ENCODE measurements at places on chromosomes 7 and 10. TPM values are rescaled to one million over a fixed set of nuclear protein-coding genes. Genes with fewer than 3 reads are reported as not detected.

ANKRD7 gene
- 0.64 TPM for total RNA-seq

MMP21 gene
- total RNA-seq, result not detected

PKD2L1 gene
- not detected for total RNA-seq

CYP2C19 gene
- total RNA-seq, result not detected

CHST12 gene
- total RNA-seq, result 2.4 TPM

CHRM2 gene
- total RNA-seq, result not detected

SPDYE16 gene
- not detected for total RNA-seq

PMPCB gene
- total RNA-seq, result 105 TPM

DNA sequence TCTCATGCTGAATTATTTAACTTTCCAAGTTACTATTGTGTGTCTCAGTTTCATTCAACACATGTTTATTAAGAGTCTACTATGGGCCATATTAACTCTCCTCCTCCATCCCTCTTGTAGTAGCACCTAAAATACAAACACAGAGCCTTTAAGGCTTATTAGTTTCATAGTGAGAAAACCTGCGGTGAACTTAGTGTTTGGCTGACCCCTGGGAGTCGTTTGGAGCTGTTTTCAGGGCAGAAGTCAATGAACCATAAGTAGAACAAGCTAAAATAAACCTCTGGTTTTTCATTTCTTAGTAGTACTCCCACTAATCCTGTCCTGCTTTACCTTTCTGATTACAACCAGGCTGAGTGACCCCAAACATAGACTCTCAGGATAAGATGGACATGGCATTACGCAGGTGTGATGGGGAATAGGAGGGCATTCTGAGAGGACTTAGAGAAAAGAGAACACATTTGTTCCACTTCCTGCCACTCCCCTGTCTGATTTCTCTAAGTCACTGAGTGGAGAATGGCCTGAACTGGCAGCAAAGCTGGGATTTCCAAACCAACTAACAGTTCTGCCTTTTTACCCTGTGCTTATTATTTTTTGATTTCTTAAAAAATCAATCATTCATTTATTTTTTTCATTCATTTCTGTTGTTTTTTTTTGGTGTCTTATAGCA lies 74.5 kb downstream of the LRMDA start:
- DNase-seq, result no peak

- no peak for DNase-seq
Observed at GRCh38 chr7:2037808-2038522, 194.8 kb downstream of the MAD1L1 start.

DNA sequence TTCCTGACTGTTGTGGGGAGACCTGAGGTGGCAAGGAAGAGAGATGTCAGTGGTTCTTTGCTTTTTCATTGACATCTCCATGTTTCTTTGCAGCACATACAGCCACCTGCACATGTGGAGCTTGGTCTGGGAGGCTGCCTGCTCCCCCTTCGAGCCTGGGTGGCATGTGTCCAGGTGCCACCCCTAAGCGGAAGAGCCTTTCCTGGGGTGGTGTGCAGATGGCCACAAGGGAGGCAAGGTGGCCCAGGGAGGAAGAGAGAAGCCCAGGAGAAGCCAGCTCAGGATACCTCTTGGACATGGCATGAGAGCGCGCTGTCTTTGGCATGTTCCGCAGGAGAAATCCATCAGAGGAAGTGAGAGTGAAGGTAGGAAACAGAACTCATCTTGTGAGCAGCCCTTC lies 105.9 kb upstream of the NPTX2 start:
- no peak for DNase-seq

GRCh38 chr7:12633582-12633981 lies 53.9 kb upstream of the ARL4A start:
- no peak for DNase-seq

DNA sequence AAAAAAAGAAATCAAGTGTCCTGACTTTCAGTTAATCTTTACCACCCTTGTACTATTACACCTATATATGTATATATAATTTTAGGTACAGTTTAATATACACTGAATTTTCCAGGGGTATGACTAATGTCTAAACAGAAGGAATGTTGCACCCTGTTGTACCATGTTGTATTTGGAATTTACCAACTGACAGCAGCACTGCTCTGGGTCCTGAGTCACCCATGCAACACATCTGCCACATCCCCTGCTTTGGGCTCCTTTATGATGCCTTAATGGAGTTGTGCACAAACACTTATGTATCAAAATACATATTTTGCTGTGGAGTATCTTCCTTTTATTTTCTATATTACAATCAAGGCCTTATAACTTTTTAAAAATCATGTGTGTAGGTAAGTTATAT lies 21.2 kb downstream of the YAE1 start:
- DNase-seq, result no peak

DNA sequence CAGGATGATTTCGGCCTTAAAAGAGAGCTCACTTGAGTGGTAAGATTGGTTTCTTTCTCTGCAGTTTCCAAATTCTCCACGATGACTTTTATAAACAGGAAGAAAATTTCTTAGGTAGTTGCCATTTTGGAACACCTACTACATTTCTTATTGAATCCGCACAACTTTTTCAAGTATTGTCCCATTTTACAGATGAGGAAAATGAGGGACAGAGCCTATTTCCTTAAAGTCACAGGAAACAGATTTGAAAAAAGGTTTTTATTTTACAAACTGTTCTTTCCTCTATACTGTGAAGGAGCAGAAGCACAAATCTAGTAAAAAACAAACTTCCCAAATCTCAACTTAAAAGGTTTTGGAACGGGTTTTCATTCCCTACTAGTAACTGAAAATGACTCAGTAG lies 2.7 kb downstream of the YWHAG start:
- no peak for DNase-seq

- DNase-seq, result no peak
Observed at GRCh38 chr7:41538810-41539724, 163.8 kb downstream of the INHBA start.

DNA sequence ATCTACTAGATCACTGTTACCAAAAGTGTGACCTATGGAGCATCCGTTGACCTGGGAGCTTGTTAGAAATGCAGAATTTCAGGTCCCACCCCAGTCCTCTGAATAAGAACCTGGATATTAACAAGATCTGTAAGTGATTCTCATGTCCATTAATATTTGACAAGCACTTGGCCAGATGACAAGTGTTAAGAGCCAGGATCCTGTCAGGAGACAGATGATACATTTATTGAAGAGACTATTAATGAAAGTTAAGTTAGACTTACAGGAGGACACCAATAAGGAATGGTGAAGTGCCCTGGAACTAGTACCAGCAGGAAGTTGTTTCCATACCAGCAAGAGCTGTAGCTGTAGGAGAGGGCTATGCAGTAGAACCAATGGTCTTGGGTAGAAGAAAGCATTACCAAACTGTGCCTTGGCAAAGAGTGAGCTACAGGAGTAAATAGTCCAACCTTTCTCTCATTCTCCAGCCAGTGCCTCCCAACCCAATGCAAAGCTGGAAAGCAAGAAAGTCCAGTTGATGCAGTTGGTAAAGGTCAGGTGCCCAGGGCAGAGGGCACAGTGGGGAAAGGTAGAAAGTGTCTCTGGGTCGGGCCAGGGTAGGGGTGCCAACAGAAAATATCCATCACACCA lies 35.3 kb upstream of the ADD3 start:
- no peak for DNase-seq

GRCh38 chr10:111511751-111512150 lies 434.9 kb downstream of the ADRA2A start:
- DNase-seq, result no peak

DNA sequence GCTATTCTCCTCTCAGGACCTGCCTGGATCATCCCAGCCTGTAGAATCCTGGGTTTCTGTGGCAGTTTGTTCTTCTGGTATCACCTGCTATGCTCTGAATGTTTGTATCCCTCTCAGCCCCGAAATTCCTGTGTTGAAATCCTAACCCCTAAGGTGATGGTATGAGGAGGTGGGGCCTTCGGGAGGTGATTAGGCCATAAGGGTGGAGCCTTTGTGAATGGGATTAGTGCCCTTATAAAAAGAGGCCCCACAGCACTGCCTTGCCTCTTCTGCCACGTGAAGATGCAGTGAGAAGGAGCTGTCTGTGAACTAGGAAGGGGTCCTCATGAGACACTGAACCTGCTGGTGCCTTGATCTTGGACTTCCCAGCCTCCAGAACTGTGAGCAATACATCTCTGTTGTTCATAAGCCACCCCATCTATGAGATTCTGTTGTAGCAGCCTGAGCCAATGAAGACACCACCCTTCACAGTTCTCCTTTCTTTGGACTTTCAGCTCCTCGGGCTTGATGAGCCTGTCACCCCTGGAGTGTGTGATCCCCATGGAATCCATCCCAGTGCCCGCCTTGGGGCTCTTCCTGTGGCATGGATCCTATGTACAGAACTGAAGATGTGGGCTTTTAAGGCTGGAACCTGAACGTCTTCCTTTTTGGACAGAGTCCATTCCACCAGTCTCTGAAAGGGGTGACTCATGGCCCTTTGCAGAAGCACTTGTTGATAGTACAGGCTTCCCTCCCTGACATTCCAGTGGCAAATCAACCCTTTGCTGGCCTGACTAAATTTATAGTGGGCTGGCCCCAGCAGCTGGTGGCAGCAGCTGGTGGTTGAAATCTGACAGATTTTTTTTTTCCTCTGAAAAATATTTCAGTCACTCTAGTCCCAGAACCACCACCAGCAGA lies 138.0 kb downstream of the TACC2 start:
- DNase-seq, result no peak

DNA sequence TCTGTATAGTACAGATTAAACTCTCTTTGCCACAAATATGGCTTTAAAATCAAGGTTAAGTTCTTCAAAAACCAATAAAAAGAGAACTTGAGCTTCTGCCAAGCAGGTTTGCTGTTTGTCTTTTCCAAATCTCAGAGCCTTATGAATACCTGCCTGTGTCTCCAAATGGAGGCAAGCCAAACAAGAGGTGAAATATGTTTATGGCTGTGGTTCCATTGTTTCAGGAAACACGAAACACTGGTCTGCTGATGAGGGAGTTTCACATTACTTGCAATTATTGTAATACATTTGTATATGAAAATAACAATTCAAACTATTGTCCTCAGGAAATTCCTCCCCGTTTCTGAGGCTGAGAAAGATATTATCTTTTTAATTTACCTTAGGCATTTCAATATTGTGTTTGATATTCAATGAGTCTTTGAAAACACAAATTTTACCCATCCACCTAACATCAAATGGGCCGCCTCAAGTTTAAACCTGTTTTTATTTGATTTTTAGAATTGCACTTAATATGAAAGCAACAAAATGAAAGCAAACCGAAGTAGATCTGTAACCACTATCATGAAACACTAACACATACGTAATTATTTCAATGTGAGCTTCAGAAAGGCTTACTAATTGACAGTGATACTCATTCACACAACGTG lies 359.3 kb downstream of the HGF start:
- no peak for DNase-seq

GRCh38 chr10:61076572-61077114 lies 132.7 kb upstream of the RHOBTB1 start:
- no peak for DNase-seq

DNA sequence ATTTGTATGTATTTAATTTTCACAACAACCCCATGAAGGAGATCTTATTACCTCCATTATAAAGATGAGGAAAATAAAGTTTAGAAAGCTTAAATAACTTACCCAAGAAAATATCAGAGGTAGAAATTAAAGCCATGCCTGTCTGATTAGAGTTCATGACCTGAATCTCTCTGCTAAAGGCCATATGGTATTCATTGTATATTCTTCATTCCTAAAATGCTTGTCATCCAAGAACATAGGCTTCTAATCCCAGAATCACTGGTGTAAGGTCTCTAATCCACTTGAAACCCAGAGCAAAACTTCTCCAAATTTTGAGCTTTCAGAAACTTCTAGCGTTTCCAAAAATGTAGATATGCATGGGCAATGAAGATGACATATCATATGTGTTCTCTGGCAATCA lies 72.3 kb upstream of the YAE1 start:
- no peak for DNase-seq

DNA sequence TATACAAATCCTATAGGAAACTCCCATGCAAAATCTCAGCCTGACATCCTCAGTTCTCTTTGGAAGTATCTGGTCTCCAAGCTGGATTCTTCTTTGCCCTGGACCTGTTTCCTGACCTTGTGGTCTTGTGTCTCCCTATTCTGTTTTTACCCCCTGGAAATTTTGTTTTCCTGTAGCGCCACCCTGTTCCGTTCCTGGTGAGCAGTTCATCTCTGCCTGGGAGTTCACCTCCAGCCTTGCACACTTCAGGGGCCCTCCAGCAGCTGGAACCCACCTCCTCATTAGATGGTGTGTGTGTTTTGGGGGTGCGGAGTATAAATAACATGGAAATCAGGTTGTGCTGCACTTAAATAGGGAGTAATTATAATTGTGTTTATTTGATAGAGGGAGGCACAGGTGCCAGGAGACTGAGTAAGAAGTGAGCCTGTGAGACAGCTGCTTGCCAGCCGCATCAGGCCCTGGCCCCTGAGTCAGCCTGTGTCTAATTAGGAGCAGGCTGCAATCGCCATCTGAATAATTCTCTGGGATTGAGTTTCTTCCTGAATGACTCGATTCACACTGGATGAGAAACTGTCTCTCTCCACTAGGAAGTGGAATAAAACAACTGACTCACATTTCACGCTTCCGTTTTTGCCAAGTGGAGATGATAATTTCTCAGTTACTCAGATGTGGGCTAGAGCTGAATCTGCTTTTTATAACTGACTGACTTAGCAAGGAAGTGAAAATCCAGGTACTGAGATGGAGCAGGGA lies 69.4 kb upstream of the HECTD2 start:
- DNase-seq, result peak; percentile 69

- no peak for DNase-seq
Observed at GRCh38 chr10:126939706-126940105, 34.5 kb downstream of the DOCK1 start.

DNA sequence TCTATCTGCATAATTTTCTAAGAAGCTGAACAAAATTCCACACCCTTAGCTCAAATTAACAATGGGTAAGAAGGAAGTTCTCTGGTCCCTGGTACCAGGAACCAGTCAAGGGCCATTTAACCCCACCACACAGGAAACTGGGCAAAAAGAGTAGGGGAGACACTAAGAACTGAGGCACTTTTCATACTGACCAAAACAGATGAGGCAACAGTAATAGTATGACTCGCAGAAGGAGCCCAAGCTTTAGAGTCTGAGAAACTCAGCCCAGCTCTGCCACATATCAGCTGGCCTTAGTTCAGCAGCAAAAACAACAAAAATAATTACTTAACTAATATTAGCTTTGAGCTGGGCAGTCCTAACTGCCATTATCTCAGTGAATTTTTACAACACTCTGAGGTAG lies 221.2 kb downstream of the FAM107B start:
- DNase-seq, result no peak

DNA sequence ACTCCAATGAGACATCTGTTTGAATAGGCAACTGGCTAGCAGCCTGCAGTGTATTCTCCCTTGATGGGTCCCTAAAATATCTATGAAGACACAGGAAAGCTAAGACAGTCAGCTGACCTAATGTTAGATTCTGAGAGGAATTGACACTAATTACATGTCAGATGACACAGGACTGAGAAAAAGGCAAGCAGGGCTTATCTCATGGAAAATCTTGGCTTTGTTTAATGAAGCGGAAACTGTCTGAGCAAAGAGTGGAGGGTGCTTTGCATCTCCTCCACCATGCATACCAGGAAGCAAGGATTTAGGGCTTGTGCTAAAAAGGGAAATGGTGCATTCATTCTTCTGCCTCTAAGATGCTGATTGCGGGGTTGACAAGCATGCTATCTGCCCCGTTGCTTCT lies 135.5 kb upstream of the GLI3 start:
- DNase-seq, result no peak

- DNase-seq, result no peak
Observed at GRCh38 chr7:17654940-17655339, 285.4 kb downstream of the SNX13 start.

GRCh38 chr7:128084896-128085608 lies 53.8 kb upstream of the LRRC4 start:
- no peak for DNase-seq

GRCh38 chr10:100427374-100427773 lies 35.4 kb upstream of the WNT8B start:
- no peak for DNase-seq

GRCh38 chr7:37283716-37284115 lies 164.9 kb downstream of the ELMO1 start:
- no peak for DNase-seq
